ENCODE measurements at places on chromosomes 3 and 15.

GRCh38 chr3:159843840-159844730 lies 144.6 kb upstream of the IL12A start:
- DNase-seq, result no peak

DNA sequence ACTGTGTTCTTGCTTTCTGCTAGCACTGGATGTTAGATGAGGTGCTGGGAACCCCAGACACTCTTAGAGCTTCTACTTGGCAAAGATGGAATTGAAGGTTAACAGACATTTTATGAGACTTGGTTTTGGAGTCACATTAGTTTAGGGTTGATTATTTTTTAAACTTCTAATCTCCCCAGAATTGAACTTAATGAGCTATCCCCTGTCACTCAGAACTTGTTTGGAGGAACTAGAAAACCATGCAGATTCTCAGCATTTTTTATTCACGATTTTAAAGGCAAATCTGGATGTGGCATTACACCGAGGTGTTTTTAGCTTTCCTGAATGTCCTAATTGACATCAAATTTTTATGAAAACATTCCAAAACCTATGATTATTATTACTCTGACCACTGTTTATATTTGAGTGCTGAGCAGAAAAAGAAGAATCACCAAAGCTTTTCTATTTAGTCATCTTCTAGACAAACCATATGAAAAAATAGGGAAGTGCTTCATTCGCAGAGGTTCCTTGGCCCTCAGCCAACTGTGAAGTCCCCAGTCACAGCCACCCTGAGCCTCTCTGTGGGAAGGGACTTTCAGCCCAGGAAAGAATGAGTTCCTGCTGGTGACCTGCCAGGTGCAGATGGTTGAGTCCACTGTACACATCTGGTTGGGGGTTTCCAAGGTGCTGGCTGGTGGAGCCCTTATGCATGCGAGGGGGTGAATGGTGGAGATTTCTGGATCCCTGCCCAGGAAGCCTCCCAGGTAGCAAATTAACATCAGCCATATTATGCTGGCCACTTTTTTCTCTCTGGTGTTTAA lies 196.0 kb upstream of the TOPAZ1 start:
- DNase-seq, result no peak

- peak; percentile 35 for DNase-seq
These were observed 203.4 kb downstream of the ADAMTS9 start for GRCh38 chr3:64484289-64484992.

DNA sequence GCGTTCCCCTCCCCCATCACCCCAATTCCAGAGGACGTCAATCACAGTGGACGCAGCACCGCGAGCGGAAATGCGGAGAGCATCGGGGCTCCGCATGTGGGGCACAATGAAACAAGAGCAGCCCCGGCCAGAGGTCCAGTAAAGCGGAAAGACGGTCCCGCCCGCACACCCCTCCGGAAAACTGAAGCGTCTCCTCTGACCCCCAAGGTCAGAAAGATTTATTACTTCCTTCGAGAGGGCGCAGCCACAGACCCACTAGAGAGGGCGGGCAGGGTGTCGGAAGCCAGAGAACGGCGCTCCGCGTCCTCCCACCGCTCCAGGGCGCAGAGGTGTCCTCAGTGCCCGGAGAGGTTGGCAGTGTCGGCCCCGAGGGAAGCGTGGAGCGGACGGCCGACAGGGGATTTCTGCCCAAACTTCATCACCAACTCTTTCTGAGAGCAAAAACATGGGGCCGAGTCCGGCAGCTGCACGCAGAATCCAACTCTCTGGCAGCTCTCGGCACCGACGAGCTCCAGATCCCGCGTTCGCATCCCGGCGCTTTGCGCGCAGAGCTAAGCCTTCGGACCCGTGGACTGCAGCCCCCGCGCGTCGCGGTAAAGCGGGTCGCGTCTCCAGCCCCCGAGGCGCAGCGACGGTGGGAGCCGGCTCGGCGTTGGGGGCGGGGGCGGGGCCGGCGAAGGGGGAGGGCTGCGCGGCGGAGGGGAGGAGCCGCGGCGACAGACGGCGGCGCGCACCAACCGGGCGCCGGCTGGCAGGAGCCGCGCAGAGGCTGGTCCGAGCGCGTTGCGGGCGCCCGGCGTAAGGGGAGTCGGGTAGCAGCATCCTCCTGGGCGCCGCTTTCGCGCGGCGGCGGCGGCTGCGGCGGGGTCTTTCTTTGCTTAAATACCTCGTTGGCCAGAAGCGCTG lies at the start of gene CHST2:
TSS of gene CHST2 (plus strand) at position 763 of the 906 bp plus-strand sequence. CDS start 1,046 bp downstream, outside the sequence.
- no peak for DNase-seq

GRCh38 chr3:192188218-192188835 lies 539.0 kb downstream of the FGF12 start:
- DNase-seq, result no peak
